ENCODE measurements at places on chromosomes 3 and 15.

- DNase-seq = no peak
Measured at GRCh38 chr3:121896823-121897222, 2.6 kb downstream of the SLC15A2 start.

GRCh38 chr3:188362405-188362831, 208.5 kb downstream of the LPP start:
- DNase-seq = no peak

- DNase-seq = no peak
Measured at GRCh38 chr3:148044151-148044550, 635.0 kb downstream of the ZIC1 start.

DNA sequence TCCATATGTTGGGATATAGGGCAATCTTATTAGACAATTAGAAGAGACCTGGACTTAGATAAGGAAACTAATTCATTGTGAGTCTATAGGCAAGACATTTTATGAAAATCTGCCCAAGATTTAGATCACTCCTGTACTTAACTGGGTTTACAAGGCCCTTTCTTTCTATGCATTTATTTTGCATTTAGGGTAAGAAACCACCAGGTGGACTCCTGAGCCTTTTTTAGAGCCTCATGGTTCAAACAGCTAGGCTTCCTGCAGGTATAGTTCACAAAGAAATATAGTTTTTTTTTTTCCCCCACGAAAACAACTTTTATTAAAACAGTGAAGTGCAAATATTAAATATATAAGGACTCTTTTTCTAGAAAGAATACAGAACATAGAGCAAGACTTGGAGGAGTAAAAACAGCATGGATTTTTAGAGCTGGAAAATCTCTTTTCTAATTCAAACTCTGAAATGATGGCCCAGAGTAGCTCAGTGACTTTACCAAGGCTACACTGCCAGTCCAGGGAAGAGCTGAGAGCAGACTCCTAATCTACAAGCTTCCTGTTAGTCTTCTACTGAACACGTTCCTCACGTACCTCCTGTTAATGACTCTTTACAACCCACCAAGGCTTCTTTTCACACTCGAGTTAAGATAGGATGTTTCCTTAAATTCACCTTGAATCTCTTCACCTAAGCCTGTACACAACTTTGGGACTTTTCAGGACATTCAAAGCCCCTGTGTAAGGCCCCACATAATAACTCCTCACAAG, 400.9 kb upstream of the ATP11B start:
- DNase-seq = no peak

DNA sequence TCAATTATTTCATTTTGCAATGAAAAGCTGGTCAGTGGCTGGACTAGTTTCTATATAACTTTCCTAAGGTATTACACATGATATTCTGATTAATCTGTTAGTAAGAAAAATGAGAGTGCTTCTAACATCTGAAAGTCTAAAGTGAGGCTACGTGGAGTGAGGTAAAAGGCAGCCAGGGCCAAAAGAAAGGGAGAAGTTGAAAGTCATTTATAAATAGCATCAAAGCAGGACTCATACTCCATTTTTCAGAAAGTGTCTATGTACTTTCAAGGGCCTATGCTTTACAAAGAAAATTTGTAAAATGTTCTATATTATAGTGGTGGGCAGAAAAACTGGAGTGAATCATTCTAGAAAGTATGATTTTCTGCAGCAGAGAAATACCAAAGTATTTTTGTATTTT, 80.0 kb downstream of the CSNK1G1 start:
- DNase-seq = no peak

DNA sequence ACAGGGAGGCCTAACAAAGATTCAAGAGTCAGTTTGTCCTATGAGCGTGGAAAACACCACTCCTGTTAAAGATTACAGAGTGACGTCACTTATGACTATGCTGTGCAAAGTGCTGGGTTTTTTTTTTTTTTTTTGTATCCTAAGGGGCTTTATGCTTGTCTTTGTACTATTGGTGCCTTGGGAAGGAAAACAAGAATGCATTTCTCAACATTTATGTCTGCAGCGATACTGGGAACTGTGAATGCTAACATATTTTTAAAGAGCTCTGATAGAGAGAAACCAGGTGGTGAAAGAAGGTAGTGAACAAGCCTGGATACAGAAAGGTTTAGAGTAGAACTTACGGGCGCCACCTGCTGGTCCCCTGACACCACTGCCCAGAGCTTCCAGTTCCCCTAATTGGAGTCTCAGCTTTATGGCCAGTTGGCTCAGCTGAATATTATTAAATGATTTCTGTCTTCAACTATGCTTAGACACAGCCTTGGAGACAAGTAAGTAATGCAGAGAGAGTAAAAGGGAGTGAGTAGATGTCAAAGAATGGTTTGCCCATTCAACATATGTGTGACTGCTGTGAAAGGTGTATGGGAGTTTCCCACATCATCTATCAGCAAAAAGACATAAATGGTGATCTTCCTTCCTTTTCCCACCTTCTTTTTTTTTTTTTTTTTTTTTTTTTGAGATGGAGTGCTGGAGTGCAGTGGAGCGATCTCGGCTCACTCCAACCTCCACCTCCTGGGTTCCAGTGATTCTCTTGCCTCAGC, 807.9 kb upstream of the CFAP20DC start:
- DNase-seq = peak; percentile 50

DNA sequence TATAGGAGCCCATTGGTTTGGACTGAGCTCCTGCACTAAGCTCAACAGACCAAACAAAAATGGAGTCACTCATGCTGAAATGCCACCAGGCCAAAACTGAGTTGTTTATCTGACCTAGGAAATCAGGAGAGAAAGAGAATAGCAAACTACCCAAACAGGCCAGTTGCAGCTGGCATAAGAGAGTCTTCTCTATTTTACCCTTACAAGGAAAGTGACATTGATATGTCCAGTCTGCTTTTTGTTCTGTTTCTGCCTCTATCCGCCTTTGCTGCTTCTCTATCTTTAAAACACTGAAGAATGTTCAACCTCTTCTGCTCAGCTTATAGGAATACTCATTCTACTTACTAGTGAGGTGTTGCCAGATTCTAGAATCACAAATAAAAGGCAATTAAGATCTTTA, 95.1 kb downstream of the ATP1B3 start:
- no peak for DNase-seq

DNA sequence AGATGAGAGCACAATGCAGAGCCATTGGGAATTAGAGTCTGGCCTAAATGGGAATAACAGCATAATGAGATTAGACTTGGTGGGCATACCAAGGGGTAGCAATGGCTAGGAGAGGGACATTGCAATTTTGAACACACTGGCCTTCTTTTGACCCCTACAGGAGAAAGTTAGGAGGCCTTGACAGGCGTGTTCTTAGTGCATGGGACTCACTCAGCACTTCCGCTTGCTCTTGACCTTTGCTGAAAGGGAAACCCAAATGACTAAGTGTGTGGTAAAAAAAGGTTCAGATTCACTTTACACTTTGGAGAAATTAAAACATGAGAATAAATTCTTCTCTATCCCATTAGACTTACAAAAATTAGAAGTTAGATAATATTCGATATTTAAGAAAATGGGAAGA, 317.4 kb downstream of the DIPK2A start:
- no peak for DNase-seq

- DNase-seq = peak; percentile 38
Measured at GRCh38 chr3:47009225-47010110, 30.0 kb downstream of the NBEAL2 start.

DNA sequence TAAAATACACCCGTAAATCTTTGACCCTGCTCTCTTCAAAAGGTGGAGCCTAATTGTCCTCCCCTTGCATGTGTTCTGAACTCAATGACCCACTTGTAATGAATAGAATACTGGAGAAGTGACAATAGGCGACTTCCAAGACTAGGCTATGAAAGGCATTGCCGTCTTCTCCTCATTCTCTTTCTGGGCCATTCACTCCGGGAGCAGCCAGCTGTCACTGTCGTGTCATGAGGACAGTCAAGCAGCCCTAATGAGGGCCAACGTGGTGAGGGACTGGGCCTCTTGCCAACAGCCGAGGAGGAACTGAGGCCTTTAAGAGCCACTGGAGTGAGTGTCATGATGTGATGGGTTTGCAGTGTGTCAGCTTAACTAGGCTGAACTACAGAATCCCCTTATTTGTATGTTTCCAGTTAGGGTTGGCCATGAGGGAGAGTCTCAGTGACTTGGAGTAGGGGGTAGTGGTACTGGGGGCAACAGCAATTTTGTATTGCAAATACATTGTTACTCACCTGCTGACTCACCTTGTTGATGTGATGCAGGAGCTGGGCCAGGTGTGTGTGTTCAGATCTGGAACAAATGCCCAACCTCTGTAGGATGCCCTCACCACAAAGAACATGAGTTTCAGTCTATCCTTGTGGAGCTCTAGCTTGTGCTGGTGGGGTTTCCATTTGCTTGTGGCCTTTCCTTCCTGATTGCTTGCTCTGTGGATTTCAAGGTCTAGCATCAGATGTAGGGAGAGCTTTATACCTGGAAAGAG, 188.5 kb upstream of the PROK2 start:
- no peak for DNase-seq

DNA sequence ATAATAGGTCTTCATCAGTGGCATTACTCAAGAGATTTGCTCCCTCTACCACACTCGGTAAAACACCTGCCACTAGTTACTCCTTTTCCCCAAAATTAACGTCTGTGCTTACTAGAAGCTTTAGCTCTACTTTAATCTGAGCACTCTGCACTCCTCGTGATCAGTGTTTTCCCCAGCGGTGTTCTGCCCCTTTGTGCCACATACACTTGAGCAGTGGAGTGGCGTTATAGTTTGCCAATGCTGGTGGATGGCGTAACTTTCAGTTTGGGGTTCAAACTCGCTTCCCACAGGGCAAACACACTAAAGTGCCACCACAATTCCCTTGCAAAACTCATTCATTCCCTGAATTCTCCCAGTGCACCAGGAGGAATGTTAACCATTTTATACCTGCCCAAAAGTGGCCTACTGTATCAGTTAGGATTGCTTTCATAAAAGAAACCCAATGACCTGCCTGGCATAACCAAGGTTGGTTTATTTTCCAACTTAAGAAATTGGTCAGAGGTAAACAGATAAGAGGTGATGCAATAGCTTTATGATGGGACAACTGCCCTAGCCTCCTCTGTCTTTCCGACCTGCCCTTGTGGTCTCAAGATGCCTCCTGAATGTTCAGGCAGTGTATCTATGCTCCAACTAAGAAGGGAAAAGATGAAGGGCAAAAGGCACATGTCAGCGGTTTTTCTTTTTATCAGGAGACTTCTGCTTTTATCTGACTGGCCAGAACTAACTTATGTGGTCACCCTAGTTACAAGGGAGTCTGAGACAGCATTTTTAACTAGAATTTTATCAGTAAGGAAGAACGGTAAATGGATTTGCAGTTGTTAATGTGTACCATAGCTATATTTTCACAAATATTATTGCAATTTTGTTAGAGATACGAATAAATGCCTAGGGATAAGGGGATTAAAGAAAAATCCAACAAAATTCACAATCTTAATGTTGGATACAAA, 83.9 kb downstream of the FSIP1 start:
- no peak for DNase-seq

DNA sequence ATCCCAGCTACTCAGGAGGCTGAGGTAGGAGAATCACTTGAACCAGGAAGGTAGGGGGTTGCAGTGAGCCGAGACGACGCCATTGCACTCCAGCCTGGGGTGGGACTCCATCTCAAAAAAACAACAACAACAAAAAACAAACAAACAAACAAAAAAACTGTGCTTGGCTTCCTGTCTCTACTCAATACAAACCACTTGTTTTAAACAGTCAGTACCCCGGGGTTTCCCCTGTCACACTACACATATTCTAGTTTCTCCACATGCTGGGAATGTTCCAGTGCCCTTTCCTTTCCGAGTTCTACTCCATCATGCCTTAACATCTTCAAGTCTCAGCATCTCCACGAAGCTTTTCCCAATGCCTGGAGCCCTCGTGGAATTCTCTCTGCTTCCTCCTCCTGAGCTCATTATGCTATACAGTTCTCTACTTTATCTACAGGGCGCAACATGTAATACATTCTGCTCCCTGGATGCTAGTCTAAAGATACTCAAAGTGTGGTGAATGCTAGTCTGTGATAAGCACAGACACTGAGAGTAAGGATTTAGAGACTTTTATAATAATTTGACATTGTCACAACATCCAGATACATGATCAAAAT, 7.8 kb downstream of the EMC3 start:
- no peak for DNase-seq
